ENCODE measurements at places on chromosomes 3 and 15.

DNA sequence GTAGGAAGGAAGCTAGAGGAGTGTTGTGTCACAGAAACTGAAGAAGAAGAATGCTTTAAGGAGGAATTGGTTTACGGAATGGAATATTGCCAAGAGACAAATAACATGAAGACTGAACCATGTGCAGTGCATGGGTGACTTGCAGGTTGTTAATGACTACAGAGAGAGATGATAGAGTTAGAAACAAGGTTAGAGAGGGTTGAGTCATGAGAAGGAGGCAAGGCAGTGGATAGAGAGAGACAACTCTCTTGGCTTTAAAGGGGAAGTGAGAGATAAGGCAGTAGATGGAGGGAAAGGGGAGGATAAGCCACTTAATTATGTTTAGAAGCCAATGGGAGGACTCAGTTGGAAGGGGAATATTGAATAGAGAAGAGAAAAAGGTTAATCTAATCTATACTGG, 119.3 kb upstream of the CCNL1 start:
- DNase-seq: no peak

GRCh38 chr15:42955518-42955917, 34.9 kb upstream of the TTBK2 start:
- no peak for DNase-seq

DNA sequence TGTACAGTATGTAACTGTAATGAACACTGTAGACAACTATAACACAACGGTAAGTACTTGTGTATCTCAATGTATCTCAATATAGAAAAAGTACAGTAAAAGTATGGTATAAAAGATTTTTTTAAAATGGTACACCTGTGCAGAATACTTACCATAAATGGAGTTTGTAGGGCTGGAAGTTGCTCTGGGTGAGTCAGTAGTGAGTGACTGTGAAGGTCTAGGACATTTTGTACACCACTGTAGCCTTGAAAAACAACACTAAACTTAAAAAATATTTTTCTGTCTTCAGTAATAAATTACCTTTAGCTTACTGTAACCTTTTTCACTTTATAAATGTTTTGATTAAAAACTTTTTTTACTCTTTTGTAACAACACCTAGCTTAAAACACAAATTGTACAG, 142.9 kb downstream of the ATG7 start:
- DNase-seq: no peak

GRCh38 chr3:80618295-80619256, 850.8 kb upstream of the ROBO1 start:
- DNase-seq: no peak

- peak; percentile 76 for DNase-seq
These were observed 260.9 kb downstream of the CHST2 start for GRCh38 chr3:143380449-143380848.

- DNase-seq: no peak
These were observed 34.0 kb upstream of the CILP start for GRCh38 chr15:65245096-65245856.

GRCh38 chr3:123672429-123673146, 87.7 kb upstream of the HACD2 start:
- peak; percentile 17 for DNase-seq

DNA sequence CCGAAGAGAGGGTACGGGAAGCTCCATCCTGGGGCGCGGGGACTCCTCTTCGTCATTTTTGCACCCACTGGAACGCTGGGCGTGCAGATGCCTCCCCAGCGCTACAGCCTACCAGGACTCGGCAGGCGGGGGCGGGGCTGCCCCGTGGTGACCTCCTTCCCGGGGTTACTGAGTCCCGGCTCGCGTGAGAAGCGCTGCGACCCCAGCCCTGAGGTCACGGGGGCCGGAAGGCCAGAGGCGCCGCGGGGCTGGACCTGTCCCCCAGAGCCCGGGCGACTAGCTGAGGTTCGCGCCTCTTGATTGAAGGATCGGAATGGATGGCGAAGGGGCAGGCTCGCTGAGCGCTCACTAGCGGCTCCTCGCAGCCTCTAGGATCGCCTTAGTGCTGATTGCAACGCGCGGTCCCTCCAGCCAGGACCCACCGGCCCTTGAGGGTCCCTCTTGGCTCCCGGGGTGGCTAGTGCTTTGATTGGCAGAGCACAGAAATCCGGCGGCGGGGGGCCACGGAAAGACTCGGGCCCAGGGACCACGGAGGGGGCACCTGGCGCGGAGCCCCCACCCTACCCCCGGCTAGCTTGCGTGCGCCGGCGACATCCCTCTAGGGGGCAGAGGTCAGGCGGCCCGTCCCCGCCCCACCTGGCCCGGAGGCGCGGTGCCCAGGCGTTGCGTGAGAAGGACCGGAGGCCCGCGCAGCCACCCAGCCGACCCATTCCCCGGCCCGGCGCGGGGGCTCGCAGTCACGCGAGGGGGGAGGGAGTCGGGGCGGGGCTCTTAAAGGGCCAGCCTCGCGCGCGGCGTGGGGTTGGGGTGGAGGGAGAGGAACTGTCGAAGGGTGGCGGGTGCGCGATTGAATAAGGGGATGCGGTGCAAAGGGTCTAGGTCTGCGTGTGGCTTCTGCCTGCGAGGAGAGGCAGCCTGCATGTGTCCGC, 781 bp upstream of the CYP1A1 start:
- peak; percentile 18 for DNase-seq

All from NCI-H69 (cell line).